ENCODE measurements at places on chromosomes 11 and 22.
A peak's percentile ranks its signal among the peaks of the same experiment; 100 is the strongest.

GRCh38 chr22:31481129-31481528, 8.5 kb downstream of the EIF4ENIF1 start:
- no peak for DNase-seq

GRCh38 chr11:120675171-120675570, 163.6 kb downstream of the GRIK4 start:
- DNase-seq, result no peak

DNA sequence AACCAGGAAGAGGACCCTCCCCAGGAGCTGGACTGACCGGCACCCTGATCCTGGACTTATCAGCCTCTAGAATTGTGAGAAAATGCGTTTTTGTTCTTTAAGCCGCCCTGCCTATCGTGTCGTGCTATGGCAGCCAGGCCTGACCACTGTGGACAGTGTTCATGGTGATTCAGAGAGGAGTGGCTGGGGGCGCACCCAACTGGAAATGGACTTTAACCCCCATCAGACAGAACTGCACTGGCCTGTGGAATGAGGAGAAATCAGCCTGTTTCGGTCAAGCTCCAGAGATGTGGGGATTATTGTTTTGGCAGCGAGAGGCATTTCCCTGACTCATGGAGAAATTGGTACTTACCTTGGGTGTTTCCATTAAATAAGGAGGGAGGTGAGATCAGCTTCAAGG, 1437.8 kb downstream of the BRD1 start:
- no peak for DNase-seq

DNA sequence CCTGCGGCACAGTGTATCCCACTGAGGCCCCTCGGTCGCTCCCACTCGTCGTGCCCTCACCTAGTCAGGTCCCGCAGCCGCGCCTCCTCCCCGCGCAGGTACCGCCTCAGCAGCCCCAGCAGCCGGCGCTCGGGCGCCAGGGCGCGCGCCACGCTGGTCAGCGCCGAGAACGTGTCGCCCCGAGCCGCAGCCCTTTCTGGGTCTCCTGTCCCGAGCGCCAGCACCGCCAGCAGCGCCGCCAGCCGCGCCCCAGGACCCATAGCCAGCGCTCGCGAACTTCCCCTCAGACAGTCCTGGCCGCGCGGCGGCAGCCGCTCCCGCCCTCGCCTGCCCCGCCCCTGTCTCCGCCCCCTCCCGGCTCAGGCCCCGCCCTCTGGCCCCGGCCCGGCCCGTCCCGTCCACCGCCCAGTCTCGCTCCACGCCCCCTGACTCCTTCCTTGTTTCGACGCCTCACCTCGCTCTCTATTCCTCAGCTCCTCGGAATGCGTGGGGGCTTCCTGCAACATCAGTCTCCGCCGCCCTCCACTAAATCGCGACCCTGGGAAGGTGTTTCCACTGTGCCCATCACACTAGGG, at the start of gene P4HA3:
TSS of gene P4HA3 (minus strand) at position 289 of the 575 bp plus-strand sequence. CDS start at position 260, 29 bp downstream.
- peak; percentile 38 for DNase-seq

DNA sequence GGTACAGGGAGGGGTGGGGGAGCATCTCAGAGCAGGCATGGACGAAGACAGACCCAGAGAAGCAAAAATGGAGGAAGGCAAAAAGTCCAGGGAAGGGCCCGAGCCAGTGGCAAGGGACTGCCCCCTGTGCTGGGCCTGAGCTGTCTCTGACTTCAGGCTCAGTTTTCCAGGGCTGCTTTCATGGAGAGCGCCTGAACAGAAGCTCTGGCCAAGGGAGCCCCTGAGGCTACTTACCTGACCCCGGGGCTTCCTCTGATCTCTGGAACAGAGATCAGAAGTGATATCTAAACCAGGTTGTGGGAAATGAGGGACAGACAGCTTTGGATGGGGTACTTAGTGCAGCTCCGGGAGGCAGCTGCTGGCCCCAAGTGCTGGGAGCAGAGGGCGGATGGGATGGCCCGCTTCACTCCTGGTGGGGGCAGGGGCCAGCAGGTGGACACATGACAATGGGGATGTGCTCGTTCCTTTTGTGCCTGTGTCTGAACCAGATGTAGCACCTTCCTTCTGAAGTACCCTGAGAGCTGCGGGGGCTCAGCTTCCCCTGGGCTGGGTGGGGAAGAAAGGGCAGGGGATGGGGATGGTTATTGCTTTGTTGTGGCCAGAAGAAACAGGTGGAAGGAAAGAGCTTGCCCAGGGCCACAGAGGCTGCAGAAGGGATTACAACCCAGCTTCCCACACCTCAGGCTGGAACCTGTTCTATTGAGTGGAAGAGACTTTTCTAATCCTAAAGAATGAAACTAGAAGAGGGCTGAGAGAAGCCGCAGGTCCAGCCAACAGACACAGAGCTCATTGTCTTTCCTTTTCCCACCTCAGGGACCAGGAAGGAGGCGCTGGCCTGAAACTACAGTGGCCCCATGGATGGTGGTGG, 5.7 kb downstream of the LRRC10B start:
- DNase-seq, result no peak

DNA sequence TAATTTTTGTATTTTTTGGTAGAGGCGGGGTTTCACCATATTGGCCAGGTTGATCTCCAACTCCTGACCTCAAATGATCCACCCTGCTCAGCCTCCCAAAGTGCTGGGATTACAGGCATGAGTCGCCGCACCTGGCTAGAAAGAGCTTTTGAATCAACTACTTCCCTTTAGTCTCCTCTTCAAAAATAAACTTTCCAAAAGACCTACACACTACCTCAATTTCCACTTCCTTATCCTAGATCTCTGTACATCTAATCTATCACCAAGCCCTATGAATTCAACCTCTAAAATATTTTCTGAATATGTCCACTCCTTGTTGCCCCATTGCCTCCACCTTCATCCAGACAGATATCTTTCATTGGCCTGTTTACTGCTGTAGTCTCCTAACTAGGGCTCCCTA, 13.1 kb upstream of the DDX6 start:
- no peak for DNase-seq

DNA sequence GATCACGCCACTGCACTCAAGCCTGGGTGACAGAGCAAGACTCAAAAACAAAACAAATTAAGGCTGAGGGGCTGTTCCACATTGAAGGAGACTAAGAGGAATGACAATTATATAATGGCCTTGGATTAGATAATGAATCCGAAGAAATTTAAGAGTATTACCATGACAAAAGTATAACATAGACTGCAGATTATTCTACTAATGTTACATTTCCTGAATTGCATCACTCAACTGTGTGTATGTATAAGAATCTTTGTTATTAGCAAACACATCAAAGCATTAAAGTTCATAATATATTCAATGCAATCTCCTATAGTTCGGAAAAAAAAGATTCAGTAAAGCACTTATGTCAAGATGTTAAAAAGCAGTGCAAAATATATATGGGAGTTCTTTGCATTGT, 27.5 kb downstream of the CSTF3 start:
- no peak for DNase-seq

- no peak for DNase-seq
These were observed 3.1 kb downstream of the TP53AIP1 start for GRCh38 chr11:128939591-128939990.

Measured in D341Med (cell line).